Fibroblast of skin of right quadriceps (primary cell): ENCODE measurements at places on chromosomes 5 and 9.
A peak's percentile ranks its signal among the peaks of the same experiment; 100 is the strongest.

DNA sequence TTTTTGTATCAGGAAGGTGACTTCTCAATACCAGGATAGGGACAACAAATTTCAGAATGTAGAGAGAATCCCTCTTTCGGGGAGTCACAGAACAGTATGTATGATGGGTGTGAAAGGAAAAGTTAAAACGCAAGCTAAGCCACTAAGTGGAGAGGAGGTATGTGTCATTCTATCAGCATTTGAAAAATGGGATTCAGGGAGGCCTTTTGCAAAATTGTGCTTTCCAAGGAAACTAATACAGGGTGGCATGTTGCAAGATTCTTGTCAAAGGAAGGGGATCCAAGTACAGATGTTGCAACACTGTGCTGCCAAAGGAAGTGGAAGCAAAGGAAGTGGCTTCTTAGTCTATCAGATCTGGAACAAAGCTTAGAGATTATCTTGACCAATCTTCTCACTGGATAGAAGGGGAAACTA, 12.6 kb upstream of the TNIP1 start:
- peak; percentile 96 for DNase-seq

DNA sequence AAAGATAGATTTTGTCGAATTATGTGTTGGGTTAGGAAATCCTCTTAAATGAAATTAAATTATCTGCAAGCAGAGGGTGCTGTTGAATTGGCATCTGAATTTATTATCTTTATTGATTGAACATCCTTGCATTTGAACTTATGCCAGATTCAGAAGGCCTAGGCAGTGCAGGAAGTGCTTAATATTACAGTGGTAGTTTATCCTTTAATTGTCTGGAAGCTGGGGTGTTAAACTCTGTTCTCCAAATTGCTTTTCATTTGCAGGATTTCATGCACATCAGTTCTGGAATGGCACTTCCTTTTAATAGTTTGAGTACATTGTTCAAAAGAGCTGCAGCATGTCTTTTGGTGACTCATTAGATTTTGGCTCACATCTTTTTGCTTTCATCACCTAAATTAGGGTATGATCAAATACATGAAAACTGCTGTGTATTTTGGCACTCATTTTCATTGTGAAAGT, 186.3 kb downstream of the KDM4C start:
- DNase-seq, result peak; percentile 82

- peak; percentile 64 for DNase-seq
These were observed 127.7 kb downstream of the RGS3 start for GRCh38 chr9:113590991-113591898.

- no peak for DNase-seq
These were observed 565.5 kb downstream of the EBF1 start for GRCh38 chr5:158534203-158534602.

GRCh38 chr5:113804264-113804663, 290.8 kb downstream of the YTHDC2 start:
- DNase-seq, result peak; percentile 16

- DNase-seq, result no peak
These were observed 30.3 kb downstream of the LPCAT1 start for GRCh38 chr5:1493413-1493812.

GRCh38 chr5:35608881-35609779, 8.5 kb upstream of the SPEF2 start:
- DNase-seq, result peak; percentile 30

DNA sequence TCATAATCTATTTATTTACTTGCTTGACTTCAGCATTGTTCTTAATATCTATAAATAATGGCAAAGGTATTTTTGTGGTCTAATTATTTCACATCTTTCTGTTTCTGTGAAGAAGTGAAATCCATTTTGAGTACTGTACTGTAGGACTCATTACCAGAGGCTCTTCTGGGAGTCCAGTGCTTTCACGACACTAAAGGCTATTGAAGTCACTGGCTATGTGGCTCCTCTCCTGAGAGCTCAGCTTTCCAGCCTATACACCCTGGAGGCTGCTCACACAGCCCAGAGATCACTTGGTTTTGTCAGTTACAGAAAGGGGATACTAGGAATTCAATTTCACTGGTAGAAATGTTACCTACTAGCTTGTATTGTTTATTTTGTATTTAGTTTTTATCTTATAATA, 547.3 kb downstream of the TAF11L14 start:
- DNase-seq, result no peak

- peak; percentile 87 for DNase-seq
These were observed 125.3 kb downstream of the ST8SIA4 start for GRCh38 chr5:100777680-100778300.

GRCh38 chr9:35690294-35690613, 529 bp upstream of the TPM2 start:
- no peak for DNase-seq

GRCh38 chr9:112487008-112487798, 576 bp downstream of the KIAA1958 start:
- DNase-seq, result peak; percentile 58

DNA sequence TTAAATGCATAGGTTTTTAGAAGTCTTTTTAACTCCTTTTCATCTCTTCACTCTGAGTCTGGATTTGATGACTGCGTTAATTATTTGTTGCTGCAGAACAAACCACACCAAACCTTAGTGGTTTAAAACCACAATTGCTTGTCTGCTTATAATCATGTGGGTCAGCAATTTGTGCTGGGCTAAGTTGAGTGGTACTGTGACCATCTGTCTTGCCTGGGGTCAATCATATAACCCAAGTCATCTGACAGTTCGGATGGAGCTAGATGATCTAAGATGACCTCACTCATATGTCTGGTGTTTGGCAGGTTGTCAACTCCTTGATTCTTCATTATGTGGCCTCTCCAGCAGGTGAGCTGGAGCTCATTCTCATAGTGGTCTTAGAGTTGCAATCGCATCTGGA, 219.1 kb upstream of the ELAVL2 start:
- no peak for DNase-seq

- no peak for DNase-seq
These were observed 183.8 kb upstream of the CD180 start for GRCh38 chr5:67380431-67380830.

- no peak for DNase-seq
These were observed 296.0 kb downstream of the ATPSCKMT start for GRCh38 chr5:9953691-9954090.

- no peak for DNase-seq
These were observed 615 bp downstream of the PSMD5 start for GRCh38 chr9:120841930-120842684.

GRCh38 chr9:89825669-89826068, 220.9 kb downstream of the GADD45G start:
- no peak for DNase-seq

GRCh38 chr5:73472116-73472515, 23.5 kb upstream of the FOXD1 start:
- no peak for DNase-seq

DNA sequence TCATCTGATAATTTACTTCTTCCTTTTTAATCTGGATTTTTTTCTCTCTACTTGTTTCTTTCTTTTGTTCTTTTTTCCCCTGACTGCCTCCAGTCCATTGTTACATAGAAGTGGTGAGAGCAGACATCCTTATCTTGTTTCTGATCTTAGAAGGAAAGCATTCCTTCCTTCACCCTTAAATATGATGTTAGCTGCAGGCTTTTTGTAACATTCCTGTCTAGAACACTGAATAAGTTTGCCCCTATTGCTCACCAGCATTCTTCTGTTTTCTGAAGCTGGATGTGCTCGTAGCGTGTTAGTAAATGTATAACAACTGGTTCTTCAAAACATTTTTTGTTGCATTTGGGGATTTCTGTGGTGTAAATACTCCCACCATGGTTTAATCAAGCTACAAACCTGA, 136.7 kb upstream of the NFIL3 start:
- DNase-seq, result peak; percentile 67

DNA sequence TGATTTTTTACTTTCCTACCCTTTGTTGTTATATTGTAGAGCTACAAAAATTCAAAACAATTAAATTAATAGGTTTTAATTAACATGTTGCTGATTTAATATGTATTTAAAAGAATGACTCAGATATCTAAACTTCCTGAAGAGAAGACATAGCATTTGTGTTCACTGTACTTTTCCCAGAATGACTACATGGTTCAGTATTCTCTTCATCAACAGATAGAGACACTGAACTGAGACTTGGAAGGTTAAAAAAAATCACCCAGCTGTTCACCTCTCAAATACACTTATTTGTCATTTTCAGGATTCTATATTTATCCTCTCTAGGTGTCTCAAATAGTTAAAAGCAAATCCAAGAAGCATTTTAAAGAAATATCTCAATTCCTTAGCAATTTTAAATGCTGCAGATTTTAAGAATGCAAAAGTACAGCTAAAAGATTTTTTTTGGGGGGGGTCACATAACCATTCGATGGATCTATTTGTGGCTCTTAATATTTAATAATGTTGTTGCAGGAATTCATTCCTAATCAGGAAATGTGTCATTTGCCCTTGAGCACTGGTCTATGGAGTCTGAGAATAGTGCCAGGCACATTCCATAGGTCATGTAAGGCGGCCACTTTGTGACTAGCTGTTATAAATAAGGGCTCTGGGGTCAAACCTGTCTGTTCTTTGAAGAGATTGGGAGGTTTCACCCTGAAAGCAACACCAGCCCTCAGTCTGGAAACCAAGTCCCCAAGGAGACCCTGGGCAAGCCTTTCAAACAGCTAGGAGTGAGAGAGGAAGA, 463.1 kb downstream of the NR2F1-AS1 start:
- no peak for DNase-seq

GRCh38 chr9:21670374-21670773, 132.1 kb upstream of the MTAP start:
- no peak for DNase-seq

DNA sequence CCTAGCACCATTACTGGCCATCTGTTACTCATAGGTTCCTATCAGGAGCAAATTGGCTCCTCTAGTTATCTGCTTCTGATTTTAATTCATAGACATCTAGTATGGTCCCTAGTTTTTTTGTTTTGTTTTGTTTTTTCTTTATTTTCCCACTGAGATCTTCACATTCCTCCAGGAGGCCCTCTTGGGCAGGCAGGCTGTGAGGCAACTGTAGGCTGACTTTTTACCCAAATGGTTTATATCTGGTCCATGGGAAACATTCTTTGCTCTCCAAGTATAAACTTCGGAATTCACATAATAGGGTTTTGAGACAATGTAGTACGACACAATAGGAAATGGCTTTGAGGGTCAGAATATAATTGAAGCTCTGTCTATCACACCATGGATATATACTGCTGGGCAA, 250.9 kb upstream of the DAB2 start:
- DNase-seq, result no peak

DNA sequence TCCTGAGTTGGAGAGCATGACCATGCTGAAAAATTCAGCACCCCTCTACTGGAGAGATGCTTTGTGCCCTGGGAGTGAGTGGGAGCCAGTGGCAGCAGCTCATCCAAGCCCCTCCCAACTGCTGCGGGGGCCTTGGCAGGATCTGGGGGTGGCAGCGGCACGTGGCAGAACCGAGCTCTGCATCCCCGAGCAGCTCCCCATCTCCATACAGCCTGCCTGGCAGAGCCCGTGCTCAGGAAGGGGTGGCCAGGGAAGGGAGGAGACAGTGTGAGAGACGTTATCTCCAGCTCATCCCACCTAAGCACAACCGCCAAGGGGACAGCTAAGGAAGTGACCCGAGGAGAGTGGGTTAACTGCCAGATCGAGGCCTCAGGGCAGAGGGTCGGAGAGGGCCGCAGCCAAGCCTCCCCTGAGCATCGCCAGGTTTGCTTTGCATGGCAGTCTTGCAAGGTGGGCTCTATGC, 17.2 kb upstream of the DPM2 start:
- DNase-seq, result no peak

GRCh38 chr9:89871871-89872331, 267.1 kb downstream of the GADD45G start:
- DNase-seq, result no peak

GRCh38 chr9:99916650-99917049, 10.2 kb downstream of the STX17 start:
- no peak for DNase-seq

GRCh38 chr5:17799521-17799920, 165.3 kb downstream of the TAF11L14 start:
- DNase-seq, result no peak

DNA sequence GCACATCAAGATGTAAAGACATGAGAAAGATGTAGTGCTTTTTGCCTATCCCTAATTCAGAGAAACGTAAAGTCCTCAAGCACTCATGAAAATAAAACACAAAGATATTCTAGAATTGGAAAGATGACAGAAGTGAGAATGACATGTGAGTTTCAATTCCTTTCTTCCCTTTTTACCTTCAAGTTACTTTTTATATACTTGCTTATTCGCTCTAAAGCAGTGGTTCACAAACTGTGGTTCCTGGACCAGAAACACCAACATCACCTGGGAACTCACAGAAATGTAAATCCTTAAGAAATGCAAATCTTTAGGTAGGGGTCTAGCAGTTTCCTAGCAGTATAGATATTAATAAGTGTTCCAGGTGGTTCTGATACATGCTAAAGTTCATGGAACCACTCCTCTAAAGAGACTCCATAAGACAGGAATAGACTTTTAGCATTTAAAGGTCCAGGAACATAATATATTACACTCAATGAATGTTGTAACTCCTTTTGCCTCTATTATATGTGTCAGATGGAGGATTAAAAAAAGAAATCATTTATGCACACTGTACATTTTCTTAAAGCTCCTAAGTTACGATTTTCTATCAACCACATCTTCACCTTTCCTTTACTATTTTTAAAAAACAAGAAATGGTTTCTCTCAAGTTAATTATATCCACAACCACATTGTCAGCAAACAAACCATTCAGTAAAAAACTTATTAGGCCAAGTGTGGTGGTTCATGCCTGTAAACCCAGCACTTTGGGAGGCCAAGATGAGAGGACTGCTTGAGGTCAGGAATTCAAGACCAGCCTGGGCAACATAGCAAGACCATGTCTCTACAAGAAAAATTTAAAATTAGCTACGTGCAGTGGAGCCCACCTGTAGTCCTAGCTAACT, 39.9 kb downstream of the ERP44 start:
- DNase-seq, result no peak

DNA sequence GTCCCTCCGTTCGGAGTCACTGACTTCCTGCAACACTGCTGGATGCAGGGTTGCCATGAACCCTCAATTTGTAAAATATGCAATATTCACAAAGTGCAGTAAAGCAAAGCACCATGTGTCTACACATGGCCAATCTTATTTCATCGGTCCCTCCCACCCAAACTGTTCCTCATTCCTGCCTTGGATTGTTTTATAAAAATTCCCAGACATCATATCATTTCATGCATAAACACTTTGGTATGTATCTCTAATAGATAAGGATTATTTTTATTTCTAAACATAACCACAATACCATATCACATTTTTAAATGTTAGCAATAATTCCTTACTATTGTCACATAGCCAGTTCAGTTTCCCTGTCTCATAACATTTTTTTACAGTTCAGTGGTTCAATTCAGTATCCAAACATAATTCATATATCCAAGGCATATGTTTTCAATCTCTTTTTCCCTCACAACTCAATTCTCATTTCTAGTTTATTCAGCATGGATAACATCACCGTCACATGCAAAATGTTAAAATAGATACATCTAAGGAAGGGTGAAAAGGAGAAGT, 82.0 kb upstream of the PCAT7 start:
- DNase-seq, result peak; percentile 39

DNA sequence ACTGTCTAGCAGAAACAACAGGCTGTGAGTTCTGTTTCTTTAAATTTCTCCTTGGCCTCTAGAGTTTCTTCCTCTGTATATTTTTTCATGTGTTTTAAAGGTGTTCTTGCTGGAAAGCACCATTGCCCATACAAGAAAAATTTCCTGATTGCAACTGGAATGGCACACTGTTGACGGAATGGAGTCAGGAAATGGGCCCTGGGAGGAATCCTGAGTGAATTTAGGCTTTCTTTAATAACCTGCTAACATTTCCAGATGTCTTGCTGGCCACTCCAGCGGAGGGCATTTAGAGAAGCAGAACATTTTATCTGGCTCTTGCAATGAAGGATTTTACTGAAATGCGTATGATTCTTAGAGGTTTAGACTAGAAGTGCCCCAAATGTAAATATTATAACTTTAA, 736.3 kb downstream of the TAF11L14 start:
- DNase-seq, result no peak
